ENCODE measurements at places on chromosomes 7 and 10. TPM values are rescaled to one million over a fixed set of nuclear protein-coding genes. Genes with fewer than 3 reads are reported as not detected.

Gene PARG
- total RNA-seq: 20.2 TPM

Gene MALRD1
- total RNA-seq: not detected

Gene GSTO2
- total RNA-seq: 1.3 TPM

Gene SPDYE2
- not detected for total RNA-seq

Gene IQUB
- total RNA-seq: 0.11 TPM
